ENCODE measurements at places on chromosomes 6 and 20.

DNA sequence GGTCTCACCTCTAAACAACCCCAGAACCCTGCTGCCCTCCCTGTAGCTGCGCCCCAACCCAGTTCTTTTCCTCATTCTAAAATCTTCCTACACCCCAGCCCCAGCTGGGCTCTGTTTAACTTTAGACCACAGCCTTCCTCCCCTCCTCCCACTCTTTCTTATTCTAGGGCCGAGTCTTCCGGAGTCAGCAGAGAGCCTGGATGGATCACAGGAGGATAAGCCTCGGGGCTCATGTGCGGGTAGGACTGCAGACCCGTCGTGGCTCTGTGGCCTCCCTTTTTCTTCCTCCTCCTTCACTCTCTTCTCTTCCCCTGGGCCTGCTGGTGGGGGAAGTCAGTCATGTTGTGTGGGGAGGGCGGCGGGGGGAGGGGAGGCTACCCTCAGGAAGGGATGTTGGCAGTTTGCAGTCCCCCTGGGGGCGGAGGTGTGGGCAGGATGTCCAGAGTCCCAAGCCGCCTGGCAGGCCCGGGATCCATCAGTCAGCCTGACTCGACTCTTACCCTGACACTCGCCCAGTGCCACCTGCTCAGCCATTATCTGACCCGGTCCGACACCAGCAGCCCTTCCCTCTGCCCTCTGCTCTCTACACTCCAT, 8.1 kb downstream of the CAPN11 start:
- no peak for DNase-seq

DNA sequence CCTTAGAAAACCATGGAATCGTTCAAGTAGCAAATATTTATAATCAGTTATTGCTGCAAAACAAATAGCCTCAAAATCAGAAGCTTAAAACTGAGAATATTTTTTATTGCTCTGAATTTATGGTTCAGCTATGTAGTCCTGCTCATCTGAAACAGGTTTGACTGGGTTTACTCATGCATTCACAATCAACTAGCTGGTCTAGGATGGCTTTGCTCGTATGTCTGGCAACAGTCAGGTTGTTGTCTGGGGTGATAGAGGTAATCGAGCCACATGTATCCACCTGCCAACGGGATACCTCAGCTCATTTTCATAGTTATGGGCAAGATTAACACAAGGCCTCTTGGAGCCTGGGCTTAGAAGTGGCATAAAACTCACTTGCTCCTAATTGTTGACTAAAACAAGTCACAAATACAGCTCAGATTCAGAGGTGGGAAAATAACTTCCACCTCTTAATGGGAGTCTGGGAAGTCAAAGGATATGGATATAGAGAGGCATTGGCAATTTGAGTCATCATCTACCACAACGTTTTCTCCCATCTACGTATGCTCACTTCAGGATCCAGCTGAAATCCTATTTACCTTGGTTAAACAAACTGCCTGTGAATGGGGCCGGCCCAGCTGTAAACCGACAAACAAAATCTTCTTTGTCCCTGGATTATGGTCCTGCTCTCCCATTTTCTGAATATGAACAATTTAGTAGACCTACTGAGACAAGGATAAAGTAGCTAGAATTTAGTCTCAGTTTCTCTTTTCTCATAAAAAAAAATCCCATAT, 54.5 kb upstream of the TENT5A start:
- DNase-seq = no peak

- no peak for DNase-seq
Measured at GRCh38 chr6:51021171-51021570, 202.5 kb downstream of the TFAP2B start.

DNA sequence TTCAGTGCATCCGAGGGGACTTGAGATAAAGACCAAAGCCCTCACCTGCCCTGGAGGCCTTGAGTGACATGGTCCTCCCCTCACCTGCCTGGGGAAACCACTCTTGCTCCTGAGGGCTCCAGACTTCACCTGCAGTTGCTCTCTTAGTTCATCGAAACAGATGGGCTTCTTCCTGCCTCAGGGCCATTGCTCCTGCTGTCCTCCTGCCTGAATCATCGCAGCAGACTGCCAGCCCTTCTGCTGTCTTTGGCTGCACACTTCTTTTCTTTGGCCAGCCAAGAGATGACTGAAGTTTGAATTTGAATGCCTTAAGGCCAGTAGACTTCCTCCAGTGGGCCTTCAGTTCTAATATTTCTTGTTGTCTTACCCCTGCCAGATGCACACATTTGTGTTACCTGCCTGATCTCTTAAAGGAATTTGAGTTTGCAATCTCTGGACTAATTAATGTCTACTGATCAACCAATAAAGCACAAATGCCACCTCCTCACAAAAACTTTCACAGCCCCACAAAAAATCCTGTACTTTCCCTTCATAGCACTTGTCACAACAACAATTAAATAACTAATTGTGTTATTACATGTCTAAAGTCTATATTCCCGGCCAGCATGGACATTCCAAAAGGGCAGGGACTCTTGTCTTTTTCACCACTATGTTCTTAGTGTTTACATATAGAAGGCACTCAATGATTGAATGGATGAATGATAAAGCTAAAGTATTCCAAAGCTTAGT, 56.7 kb upstream of the SGK1 start:
- no peak for DNase-seq

DNA sequence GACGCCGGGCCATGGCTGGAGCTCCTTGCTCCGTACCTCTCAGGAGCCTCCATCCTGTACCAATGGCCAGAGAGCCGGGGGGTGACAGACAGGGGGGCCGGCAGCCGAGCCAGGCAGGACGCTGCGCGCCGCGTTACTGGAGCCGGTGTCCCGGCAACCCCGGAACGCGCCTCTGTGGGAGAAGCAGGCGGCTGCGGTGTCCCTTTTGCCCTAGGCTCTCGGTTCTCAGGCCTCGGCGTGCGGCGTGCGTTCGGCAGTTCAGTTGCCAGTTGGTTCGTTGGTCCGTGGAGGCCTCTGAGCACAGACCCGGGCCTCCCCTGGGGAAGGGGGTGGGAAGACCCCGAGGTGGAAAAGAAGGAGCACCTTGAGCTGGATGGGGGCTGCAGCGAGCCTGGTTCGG, at the start of gene SPATS1:
Gene SPATS1, plus strand, starts transcription at position 162 of the 400 bp plus-strand sequence. CDS start 446 bp downstream, outside the sequence.
- DNase-seq = no peak

- no peak for DNase-seq
Measured at GRCh38 chr6:36326356-36326995, 10.2 kb downstream of the BNIP5 start.

- no peak for DNase-seq
Measured at GRCh38 chr6:28653876-28654275, 128.2 kb downstream of the GPX5 start.

DNA sequence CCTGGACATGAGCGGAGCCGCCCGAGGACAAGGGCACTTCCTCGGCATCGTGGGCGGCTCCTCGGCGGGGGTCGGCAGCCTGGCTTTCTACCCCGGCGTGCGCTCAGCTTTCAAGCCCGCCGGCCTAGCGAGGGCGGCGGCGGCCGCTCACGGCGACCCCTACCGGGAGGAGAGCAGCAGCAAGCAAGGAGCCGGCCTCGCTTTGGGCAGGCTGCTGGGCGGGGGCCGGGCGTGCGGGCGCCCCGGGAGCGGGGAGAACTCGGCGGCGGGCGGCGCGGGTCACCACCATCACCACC, 6.7 kb downstream of the PRDM13 start:
- no peak for DNase-seq

GRCh38 chr6:20117474-20117873, 94.8 kb downstream of the MBOAT1 start:
- no peak for DNase-seq

- DNase-seq = no peak
Measured at GRCh38 chr6:95551678-95552324, 25.5 kb upstream of the MANEA start.

- no peak for DNase-seq
Measured at GRCh38 chr6:381742-382461, 9.7 kb upstream of the IRF4 start.

DNA sequence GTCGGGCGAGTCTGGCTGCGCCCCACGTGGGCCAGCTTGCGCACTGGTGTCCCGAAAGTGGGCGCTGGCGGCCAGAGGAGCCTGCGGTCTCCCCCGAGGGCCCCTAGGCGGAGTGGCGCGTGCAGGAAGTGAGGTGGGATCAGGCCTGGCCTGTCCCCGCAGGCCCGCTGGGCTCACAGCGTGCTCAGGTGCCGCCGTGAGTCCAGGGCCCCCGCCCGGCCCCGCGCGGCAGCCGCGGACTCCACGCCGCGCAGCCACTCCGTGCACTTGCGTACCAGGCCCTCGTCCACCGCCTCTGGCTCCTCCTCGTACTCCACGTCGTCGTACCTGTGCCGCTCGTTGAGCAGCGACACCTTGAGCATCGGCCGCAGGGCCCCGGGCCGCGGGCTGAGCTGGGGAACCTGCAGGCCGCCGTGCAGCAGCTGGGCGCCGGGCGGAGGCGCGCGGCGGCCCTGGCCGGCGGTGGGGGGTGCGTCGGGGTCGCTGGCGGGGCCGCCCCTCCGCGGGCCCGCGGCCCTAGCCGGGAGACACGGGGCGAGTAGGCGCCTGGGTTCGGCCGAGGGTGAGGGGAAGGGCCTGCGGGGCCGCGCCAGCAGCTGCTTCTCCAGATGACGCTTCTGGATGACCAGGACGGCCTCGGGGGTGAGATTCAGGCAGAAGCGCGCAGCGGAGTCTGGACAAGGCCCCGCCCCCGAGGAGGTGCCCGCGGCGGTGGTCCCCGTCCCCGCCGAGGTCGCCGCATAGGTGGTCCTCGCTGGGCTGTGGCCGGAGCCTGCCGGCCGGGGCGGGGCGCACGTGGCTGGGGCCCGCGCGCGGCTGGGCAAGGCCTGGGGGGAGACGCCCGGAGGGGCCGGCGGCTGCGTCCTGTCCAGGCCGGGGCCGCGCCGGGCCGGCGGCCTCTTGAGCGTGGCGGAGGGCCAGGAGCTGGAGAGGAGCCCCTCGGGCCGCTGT, 835 bp downstream of the PRR18 start:
- no peak for DNase-seq

GRCh38 chr6:159914565-159914923, 23.8 kb downstream of the MAS1 start:
- no peak for DNase-seq

- DNase-seq = no peak
Measured at GRCh38 chr6:110185879-110186278, 5.7 kb downstream of the CDC40 start.

DNA sequence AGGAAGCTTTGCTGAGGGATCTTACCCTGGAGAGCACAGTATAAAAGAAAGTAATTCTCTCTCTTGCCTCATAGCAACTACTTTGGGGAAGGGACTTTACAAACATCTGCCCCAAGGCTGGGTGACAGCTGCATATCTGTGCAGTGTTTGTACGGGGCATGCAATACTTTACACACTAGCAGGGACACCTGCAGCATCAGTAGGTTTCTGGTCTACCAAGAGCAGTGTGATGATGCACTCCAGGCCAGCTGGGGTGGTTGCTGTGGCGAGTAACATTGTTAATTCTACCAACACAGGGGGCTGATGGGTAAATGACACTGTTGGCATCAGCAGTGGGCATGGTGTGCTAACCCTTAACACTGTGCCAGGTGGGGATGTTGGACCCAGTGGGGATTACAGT, 48.0 kb downstream of the ADTRP start:
- DNase-seq = peak; percentile 30

- no peak for DNase-seq
Measured at GRCh38 chr20:53846640-53847039, 223.8 kb downstream of the BCAS1 start.

DNA sequence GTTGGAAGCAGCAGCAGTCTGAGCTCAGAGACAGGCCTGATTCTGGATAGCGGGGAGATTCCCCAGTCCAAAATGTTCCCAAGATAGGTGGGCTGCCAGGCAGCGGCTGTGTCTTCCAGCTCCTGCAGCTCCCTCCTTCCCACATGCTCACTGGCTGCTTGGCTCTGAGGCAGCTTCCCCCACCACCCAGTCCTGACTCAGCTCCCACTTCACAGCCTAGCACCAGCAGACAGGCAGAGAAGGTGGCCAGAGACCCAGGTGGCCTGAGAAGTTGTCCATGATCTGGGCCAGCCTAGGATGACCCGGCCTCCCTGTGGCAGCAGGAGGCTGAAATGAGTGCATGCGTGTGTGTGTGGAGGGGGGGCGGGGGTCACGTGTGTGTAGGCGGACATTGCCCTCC, 94.9 kb downstream of the MDGA1 start:
- no peak for DNase-seq

DNA sequence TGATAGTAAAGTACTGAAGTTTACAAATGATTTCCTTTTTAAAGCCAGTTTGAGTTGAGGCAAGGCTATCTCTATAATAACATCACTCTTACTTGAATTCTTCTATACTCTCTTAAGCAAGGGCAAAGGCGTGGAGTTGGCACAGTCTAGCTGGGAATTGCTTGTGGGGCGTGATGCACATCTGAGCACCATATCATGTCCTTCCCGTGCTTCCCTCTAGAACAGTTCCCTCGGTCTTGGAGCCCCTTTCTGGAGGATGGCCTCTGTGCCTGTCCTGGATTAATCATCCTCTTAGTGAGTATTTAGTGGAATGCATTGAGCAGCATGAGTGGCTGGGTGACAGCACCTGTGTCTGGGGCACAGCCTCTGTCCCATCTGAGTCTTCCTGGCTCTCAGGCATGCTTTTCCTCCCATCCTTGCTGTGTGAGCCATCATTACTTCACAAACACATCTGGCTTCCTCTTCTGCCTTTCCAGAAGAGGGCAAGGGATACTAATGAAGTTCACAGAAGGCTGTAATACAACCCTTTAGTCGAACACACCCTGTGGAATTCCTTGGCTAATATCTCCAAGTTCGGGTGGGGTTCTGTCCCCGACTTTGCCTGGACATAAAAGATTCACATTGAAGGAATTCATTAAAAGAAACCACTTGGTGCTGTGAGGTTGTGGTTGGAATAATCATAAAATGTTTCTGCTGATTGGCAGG, 188.2 kb downstream of the FNDC1 start:
- no peak for DNase-seq

- peak; percentile 79 for DNase-seq
Measured at GRCh38 chr20:3846740-3847428, at the start of gene MAVS. MAVS (plus strand) TSS chr20:3846834; CDS start chr20:3854625, 7,791 bp downstream.

GRCh38 chr6:45365036-45365435, 12.7 kb downstream of the SUPT3H start:
- DNase-seq = no peak

GRCh38 chr20:4885877-4886276, 115.4 kb downstream of the SLC23A2 start:
- no peak for DNase-seq

GRCh38 chr6:5946181-5946580, 60.5 kb downstream of the NRN1 start:
- DNase-seq = no peak

DNA sequence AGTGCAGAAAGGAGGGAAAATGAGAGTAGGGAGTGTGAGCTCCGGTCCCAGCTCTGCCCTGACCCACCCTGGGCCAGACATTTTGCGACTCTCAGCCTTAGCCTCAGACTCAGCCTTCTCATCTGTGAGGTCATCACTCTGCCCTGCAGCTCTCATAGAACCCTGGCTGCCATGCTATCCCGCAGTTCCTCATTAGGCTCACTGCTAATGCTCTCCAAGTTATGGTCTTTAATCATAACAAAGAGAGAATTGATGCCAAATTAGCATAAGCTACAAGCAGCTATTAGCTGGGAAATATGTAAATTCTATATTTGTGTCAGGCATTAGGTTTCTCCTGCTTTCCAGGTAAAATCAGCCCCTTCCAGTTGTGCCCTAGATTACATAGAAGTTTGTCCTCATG, 46.5 kb upstream of the MLN start:
- no peak for DNase-seq

GRCh38 chr6:18203786-18204185, 48.6 kb downstream of the KDM1B start:
- DNase-seq = no peak

GRCh38 chr20:20603339-20603990, 109.0 kb downstream of the RALGAPA2 start:
- no peak for DNase-seq

- no peak for DNase-seq
Measured at GRCh38 chr20:36407199-36407733, 101.1 kb downstream of the DLGAP4 start.

GRCh38 chr20:47057661-47058060, 163.0 kb downstream of the EYA2 start:
- DNase-seq = no peak

All from stimulated activated CD8-positive, alpha-beta memory T cell treated with anti-CD3 and anti-CD28 coated beads, Interleukin-15, amount 100 ng/mL, for 48 hours (primary cell).